ENCODE measurements at places on chromosomes 1 and 21.

GRCh38 chr1:236041631-236042618, 23.0 kb downstream of the NID1 start:
- no peak for DNase-seq

DNA sequence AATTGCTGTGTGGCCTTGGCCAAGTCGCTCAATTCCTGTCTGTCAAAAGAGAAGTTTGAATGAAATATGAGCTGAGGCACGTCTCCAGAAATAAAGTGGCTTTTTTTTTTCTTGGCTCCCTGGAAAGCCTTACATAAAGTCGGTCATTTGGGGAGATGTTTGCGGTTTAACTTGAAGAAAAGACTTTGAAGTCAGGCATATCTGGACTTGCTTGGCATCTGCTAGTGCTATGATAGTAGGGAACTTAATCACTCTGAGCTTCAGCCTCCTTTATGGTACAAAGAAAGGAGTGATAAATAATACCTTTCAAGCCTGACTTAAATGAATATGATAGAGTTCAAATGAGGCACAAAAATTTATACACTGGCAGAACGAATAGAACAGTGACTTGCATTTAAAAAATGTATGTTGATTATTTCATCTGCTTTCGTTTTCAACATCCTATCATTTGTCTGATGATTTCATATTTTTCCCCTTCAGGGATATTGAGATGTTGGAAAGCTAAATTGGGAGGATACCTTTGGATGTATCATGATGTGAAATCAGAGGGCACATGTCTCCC, 60.2 kb downstream of the FASLG start:
- no peak for DNase-seq

DNA sequence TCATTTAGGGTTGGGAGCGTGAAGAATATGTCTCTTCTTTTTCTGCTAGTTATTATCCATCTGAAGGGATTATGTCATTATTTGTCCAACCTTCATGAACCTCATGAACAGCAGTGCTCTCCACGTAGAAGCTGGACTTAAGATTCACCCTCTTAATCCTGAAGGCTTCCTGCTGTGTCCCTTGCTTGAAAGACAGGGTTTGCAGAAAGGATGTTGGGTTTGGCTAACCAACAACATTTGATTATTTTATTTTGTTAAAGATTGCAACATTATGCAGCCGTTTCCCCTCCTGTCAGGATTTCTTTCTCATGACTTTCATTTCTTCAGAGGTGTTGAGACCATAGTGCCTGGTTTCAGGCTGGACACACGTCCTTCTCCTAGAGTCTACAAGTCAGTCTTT, 75.2 kb downstream of the NGF start:
- no peak for DNase-seq

DNA sequence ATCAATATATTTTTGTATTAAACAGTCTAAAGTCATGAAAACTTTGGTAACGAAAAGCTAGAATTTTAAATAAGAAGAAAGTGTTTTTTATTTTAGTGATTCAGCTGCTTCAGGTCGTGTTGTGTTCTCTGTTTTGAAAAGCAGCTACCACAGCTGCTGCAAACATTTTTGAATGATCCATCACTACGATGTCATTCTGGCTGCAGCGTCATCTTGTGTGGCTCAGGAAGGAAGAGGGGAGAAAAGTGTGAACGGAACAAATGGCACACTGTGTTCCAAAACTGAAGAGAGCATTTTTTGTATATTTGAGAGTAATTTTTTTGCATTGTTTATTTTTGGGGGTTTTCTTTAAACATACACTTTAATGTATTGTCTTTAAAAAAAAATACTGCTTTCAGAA, 323.0 kb upstream of the ADGRL2 start:
- no peak for DNase-seq

DNA sequence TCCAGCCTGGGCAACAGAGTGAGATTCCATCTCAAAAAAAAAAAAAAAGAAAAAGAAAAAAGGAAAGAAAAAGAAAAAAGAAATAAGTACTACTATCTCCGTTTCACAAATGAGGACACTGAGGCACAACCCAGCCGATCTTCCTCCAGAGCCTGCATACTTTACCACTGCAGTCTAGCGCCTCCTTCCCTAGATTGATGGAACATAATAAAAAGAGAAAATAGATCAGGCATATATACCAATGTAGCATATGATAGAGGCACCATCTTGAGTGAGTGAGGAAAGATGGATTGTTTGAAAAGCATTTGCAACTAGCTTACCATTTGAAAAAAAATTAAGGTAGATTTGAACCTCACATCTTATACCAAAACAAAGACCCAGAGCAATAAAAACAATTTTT, 5.2 kb upstream of the DPM3 start:
- no peak for DNase-seq

DNA sequence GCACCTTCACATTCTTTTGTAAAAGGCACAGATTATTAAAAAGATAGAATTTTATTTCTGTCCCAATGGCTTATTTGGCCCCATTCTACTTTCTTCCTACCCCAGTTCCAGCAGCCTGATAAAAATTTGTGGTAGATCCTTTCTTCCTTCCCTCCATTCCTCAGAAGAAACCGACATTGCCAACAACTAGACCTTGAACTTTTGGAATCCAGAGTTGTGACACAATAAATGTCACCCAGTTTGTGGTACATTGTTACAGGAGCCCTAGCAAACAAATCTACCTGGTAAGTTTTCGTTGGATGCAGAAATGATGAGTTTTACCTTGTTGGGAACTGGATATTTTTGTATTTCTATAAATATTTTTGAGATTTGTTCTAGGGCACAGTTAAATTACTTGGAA, 141.6 kb upstream of the IVNS1ABP start:
- DNase-seq, result no peak

DNA sequence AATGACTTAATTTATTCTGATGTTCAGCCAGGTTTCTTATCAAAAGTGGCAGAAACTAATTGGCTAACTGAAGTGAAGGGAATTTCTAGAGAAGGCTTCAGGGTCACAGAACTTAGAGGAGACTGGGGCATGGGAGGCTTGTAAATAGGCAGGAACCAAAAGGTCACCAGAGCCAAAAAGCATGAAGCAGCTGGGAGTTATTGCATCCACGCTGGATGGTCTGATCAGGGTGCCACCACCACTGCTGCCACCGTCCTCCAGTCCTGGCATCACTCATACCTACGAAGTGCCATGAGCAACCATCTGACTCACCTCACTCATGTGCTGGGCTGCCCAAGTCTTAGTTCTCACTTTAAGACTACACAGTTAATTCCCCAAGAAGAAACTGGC, 82.5 kb upstream of the DPH5 start:
- DNase-seq, result no peak

GRCh38 chr1:28286111-28286510, 26.8 kb downstream of the SESN2 start:
- no peak for DNase-seq

DNA sequence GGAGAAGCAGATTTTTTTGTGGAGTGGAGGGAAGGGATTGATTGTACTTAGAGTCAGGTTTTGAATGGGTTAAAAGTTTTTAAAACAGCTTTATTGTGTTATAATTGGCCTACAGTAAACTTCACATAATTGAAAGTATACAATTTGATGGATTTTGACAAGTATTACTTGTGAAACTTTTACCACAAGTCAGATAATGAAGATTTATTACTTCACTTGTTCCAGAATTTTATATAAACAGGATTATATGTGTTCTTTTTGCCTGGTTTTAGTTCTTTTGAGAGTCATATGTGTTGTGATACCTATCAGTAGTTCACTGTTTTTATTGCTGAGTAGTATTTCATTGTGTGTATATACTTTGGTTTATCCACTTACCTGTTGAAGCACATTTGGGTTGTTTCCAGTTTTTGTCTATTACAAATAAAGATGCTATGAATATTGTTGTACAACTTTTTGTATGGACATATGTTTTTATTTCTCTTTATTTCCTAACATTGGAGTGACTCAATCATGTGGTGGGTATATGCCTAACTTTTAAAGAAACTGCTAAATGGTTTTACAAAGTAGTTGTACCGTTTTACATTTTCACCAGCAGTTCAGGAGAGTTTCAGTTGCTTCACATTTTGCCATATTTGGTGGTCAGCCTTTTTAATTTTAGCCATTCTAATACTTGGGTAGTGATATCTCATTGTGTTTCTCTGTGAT, 71.0 kb downstream of the DYRK1A start:
- DNase-seq, result no peak

DNA sequence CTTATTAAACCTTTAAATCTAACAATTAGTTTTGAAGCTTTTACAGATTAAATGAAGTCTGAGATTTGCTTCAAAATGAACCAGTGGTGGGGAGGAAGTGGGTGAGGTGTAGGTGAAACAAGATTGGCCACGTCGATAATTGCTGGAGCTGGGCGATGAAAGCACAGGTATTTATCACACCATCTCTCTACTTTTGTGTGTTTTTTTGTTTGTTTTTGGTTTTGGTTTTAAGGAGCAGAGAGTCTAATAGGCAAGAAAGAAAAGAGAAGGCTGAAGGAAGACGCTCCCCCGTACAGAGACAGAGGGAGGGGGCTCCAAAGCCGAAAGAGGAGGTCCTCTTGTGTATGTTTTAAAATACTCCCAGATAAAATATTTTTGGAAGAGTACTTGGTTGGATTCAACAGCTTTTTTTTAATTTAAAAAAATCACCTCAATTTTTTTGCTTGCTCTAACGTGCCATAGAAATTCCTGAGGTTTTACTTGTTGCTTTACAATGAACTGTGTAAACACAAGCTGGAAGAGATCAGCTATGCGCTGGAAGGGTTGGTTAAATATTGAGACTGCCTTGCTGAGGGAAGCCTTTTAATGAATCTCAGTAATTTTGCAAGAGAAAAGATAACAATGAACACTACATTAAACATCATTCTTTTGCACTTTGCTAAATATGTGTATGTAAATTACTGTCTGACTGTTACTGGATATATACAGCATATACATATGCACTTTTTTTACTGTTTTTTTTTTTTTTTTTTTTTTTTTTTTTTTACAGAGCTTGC, 6.7 kb upstream of the LGALS8 start:
- DNase-seq, result no peak

DNA sequence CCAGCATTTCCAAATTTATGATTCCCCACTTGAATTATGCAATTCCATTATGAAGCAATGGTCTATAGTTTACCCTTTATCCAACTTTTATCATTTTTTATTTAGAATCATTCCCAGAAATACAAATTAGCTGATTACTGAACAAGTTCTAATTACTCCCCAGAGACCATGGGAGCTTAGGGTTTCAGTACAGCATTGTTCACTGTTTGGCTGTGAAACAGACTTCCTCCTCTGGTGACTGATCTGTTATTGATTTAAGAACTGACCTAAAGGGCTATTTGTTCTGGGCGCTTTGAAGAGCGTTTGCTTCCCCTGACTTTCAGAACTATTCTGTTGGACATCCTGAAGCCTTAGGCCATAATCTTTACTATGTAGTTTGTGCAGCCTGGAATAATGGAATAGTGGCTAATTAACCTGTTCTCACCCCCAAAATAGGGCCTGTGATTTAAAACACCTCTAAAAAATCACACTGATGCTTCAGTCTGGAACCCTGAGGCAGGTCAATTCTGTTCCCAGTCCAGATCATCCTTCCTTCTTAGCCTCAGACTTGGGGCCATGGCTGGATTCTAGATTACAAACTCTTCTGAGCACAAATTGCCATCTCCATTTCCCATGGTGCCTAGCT, 58.7 kb downstream of the ALG14 start:
- DNase-seq, result no peak

DNA sequence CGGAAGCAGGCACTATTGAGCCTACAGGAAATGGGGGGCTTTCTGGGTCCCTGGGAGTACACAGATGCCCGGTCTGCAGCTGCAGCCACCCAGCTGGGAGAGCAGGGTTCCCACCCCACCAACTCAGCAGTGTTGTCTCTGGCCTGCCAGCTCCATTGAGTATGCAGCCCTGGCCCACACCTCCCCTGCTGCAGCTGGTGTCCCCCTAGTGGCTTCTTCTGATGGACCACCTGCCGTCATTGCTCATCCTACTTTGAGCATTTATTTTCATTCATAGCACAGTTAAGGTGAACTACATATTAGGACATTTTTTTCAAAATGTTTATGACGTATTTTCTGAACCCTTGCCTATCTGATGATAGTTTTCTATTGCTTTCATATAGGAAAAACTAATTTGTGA, 189.8 kb upstream of the LYPLAL1 start:
- DNase-seq, result no peak

GRCh38 chr21:16070207-16070651, 340.4 kb downstream of the USP25 start:
- DNase-seq, result no peak

DNA sequence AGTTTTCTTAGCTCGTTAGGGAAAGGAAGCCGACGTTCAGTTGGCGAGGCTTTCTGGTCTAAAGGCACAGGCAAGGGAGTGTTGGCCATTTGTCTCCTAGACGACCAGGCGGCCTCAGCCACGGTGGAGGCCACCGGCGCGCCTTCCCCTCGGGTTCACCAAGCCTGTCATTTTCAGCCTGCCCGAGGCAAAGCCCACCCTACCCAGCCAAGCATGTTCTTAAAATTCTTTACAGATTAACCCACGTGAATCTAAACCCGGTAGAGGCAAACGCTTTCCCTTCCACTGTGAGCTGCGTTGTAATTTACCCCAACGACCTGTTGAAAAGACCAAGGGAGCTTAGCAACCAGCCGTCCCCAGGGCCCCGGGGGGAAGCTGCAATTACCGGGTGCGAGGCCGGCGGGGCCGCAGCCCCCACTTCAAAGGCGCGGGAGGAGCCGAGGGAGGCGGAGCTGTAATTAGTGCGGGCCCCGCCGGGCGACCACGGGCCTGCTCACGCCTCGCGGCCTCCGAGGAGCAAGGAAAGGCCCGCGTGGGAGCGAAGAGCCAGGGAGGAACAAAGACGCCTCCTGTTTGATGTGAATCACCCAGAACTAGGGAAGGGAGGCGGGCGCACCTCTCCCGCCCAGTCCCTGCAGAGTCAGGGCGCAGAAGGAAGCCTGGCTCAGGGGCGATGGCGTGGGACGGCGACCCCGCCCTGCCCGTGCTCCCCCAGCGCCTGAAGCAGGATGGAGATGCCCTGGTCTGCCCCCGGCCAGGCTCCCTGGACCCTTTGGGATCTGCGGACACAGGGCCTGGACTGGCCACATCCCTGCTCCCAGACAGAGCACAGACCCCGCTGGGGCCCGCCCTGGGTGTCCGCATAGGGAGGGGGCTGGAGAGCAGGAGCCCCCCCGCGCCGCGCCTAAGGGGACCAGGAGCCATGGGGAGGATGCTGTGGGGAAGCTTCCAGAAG, 12.1 kb upstream of the TSPEAR start:
- DNase-seq, result no peak

- no peak for DNase-seq
These were observed 5.1 kb downstream of the CTNNBIP1 start for GRCh38 chr1:9905010-9905409.

GRCh38 chr1:90357995-90358394, 359.1 kb downstream of the BARHL2 start:
- DNase-seq, result no peak

- DNase-seq, result no peak
These were observed 6.5 kb upstream of the GLRX2 start for GRCh38 chr1:193111641-193112090.

GRCh38 chr1:91499904-91500755, 521 bp upstream of the CDC7 start:
- DNase-seq, result no peak

DNA sequence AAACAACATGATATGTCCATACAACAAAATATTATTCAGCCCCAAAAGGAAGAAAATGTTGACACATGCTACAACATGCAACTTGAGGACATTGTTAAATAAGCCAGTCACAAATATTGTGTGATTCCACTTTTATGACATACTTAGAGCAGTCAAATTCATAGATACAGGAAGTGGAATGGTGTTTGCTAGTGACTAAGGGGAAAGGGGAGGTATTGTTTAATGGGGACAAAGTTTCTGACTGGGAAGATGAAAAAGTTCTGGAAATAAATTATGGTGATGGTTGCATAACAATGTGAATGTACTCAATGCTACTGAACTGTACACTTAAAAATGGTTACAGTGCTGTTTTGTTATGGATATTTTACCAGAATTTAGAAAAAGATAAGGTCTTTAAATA, 77.7 kb downstream of the RHOU start:
- DNase-seq, result no peak

Measured in stimulated activated CD4-positive, alpha-beta T cell treated with anti-CD3 and anti-CD28 coated beads, TNF-alpha, amount 100 ng/mL, for 48 hours (primary cell).